Smooth muscle cell of the umbilical artery (primary cell): ENCODE measurements at places on chromosomes 3 and 15. TPM values are rescaled to one million over a fixed set of nuclear protein-coding genes. Genes with fewer than 3 reads are reported as not detected.

FGD5 gene
- 0.23 and 0.59 TPM in 2 replicates for total RNA-seq

GABRB3 gene
- 0.65 and 1.5 TPM in 2 replicates for total RNA-seq

GPR62 gene
- 0.05 TPM in 1 of 2 replicates, not detected in the other for total RNA-seq

RTP4 gene
- not detected in 2 replicates for total RNA-seq

EFCAB12 gene
- 0.05 TPM in 1 of 2 replicates, not detected in the other for total RNA-seq

SNAPC5 gene
- total RNA-seq = 16.7 and 19.0 TPM in 2 replicates

RSL24D1 gene
- 74.8 and 91.2 TPM in 2 replicates for total RNA-seq

FBXO22 gene
- total RNA-seq = 65.9 and 87.8 TPM in 2 replicates

CPNE9 gene
- total RNA-seq = not detected in 2 replicates

SST gene
- total RNA-seq = not detected in 2 replicates

MYZAP gene
- total RNA-seq = under 0.01 TPM in 1 of 2 replicates, not detected in the other

CCNB2 gene
- total RNA-seq = 4.5 and 18.1 TPM in 2 replicates

CORO2B gene
- 1.8 and 11.9 TPM in 2 replicates for total RNA-seq

CP gene
- not detected in 2 replicates for total RNA-seq

CSPG4 gene
- 63.0 and 213 TPM in 2 replicates for total RNA-seq

PARP6 gene
- 13.1 and 14.7 TPM in 2 replicates for total RNA-seq

ZBBX gene
- under 0.01 and 0.32 TPM in 2 replicates for total RNA-seq

MESP1 gene
- under 0.01 and 0.09 TPM in 2 replicates for total RNA-seq

TMIE gene
- total RNA-seq = not detected in 2 replicates

HAUS2 gene
- 24.6 and 39.6 TPM in 2 replicates for total RNA-seq

ACSBG1 gene
- total RNA-seq = 0.05 TPM in 1 of 2 replicates, not detected in the other

RETNLB gene
- total RNA-seq = not detected in 2 replicates

IL16 gene
- under 0.01 TPM in 1 of 2 replicates, not detected in the other for total RNA-seq

GOLGA6D gene
- total RNA-seq = 0.05 TPM in 1 of 2 replicates, not detected in the other

ADGRG7 gene
- 0.30 TPM in 1 of 2 replicates, not detected in the other for total RNA-seq

COL6A5 gene
- total RNA-seq = under 0.01 TPM in 1 of 2 replicates, not detected in the other

PLA2G4E gene
- not detected in 2 replicates for total RNA-seq

FANCD2OS gene
- not detected in 2 replicates for total RNA-seq

LRRIQ4 gene
- total RNA-seq = not detected in 2 replicates

CRABP1 gene
- not detected in 2 replicates for total RNA-seq

ADIPOQ gene
- not detected in 2 replicates for total RNA-seq

STARD9 gene
- 2.7 and 6.6 TPM in 2 replicates for total RNA-seq

SCN11A gene
- total RNA-seq = not detected in 2 replicates

MBD4 gene
- 21.9 and 28.8 TPM in 2 replicates for total RNA-seq

ENTPD3 gene
- 0.14 and 0.30 TPM in 2 replicates for total RNA-seq

GPR149 gene
- total RNA-seq = not detected in 2 replicates

CPB1 gene
- total RNA-seq = not detected in 2 replicates

GP5 gene
- total RNA-seq = 0.14 and 0.59 TPM in 2 replicates

LRTM1 gene
- not detected in 2 replicates for total RNA-seq

CADPS gene
- 16.9 and 57.3 TPM in 2 replicates for total RNA-seq

SLC38A3 gene
- not detected in 2 replicates for total RNA-seq

SH3GL3 gene
- 0.97 and 2.1 TPM in 2 replicates for total RNA-seq

CACNA2D2 gene
- 0.05 TPM in 1 of 2 replicates, not detected in the other for total RNA-seq

TIMP4 gene
- total RNA-seq = 1.8 and 2.1 TPM in 2 replicates

DPPA2 gene
- total RNA-seq = not detected in 2 replicates

SLC9C1 gene
- 0.30 and 0.37 TPM in 2 replicates for total RNA-seq

SERINC4 gene
- total RNA-seq = not detected in 2 replicates

LCMT2 gene
- total RNA-seq = 7.0 and 7.4 TPM in 2 replicates

LDHAL6B gene
- total RNA-seq = not detected in 2 replicates

NANOGP8 gene
- not detected in 2 replicates for total RNA-seq

AP2M1 gene
- 561 and 564 TPM in 2 replicates for total RNA-seq

C3orf38 gene
- 26.5 and 27.6 TPM in 2 replicates for total RNA-seq

SLC2A2 gene
- total RNA-seq = not detected in 2 replicates

GOLGA8S gene
- total RNA-seq = 0.05 TPM in 1 of 2 replicates, not detected in the other

SLC6A11 gene
- total RNA-seq = not detected in 2 replicates
